Daoy (cell line): ENCODE measurements at places on chromosomes 6 and 20.

- DNase-seq, result no peak
Measured at GRCh38 chr20:19540392-19540791, 217.7 kb upstream of the RIN2 start.

DNA sequence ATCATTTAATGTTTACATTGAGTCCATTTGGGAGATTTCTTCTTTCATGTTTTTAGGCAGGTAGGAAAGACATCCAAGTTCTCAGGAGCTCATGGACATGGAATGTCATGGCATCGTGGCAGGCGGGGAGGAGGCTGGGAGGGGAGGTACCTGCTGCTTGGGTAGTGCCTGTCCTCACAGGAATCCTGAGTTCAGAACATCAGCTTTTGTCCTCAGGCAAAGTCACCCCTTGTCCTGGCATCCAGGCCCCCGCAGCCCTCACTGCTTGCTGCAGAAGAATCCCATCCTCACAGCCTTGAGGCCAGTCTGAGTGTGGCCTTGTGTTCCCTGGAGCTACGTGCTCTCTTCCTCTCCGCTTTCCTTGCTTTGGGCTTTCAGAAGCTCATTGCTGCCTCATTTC is 157.4 kb downstream of the CFAP61 start:
- DNase-seq, result no peak

DNA sequence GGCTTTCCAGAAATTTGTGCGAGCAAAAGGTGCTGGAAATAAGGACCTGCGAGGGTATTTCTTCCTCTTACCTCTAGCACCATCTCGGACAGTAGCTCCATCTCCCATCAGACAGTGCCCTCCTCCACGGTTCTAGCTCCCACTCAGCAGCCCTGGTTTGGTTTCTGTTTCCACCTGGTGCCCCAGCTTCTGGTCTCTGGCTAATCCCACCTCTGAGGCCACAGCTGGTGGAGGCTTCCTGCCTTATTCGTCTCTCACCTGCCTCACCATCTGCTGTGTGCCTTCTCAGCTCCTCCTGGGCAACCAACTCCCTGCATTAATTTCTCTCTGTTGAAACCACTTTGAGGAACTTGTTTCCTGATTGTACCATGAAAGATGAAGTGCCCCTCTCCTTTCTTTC is 162.4 kb upstream of the CDYL start:
- DNase-seq, result no peak

- no peak for DNase-seq
Measured at GRCh38 chr6:78062993-78063392, 410.2 kb downstream of the MEI4 start.

DNA sequence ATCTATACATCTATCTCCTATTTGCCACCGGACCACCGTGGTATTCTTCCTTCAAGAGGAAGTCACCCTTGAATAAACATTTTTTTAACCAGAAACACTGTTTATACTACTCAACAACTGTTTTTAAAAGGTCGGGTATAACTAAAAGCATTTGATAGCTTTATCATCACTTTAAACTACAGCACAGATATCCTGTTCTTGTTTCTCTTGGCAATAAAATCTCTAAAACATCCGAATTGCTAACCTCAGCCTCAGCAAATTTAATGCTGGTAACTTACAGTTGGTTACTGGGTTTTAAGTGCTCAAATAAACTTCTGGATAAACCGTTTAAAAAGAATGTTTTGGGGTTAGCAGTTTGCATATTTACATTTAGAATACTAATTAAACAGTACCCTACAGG is 20.4 kb downstream of the ZUP1 start:
- DNase-seq, result no peak

- DNase-seq, result peak; percentile 95
Measured at GRCh38 chr6:2245103-2245876, at the start of gene GMDS. Gene GMDS, minus strand, starts transcription at chr6:2245605.
